CD4-positive, alpha-beta T cell treated with Interleukin-12 subunit alpha and Interleukin-12 subunit beta, for 1 hour (primary cell): ENCODE measurements at places on chromosomes 4 and X.

GRCh38 chrX:66013194-66013816 is 26.6 kb downstream of the VSIG4 start:
- no peak for DNase-seq

DNA sequence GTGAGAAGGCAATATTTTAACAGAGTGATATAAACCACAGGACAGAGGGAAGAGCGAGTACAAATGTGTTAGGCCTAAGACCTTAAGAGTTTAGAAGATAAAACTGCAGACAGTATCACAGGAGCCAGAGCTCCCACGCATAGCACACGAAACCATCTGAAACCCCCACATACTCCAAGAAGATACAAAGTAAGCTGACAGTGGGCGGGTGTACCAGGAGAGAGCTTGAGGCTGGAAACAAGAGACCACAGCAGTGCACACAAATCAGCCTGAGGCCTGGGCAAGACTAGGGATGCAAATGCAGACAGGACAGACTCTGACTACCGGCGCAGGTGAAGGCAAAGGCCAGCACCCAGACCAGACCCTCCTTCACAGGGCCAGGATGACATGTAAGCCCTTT is 54.1 kb upstream of the ARHGAP24 start:
- DNase-seq: no peak

DNA sequence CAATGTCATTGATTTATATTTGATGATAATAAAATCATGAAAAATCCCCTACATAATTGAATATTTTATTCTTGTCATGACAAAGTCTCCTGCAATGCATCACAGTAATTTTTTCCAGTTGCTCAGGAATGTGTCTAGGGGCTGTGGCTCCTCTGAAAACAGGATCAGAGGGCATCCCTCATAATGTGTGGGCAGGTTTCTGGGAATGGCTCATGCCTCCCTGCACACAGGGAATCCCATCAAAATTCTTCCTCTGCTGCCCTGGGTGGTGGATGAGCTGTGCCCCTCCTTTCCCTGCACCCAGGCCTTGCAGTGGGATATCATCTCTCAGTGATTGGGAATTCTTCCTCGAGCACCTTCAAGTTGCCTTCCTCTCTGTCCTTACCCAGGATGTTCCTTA is 20.4 kb upstream of the PUDP start:
- no peak for DNase-seq

- DNase-seq: no peak
Measured at GRCh38 chrX:1434871-1435240, 17.9 kb downstream of the ASMTL start.

GRCh38 chr4:184641451-184641850 is 7.8 kb downstream of the CASP3 start:
- no peak for DNase-seq

GRCh38 chrX:47674776-47675175 is 15.8 kb upstream of the UXT start:
- DNase-seq: no peak

DNA sequence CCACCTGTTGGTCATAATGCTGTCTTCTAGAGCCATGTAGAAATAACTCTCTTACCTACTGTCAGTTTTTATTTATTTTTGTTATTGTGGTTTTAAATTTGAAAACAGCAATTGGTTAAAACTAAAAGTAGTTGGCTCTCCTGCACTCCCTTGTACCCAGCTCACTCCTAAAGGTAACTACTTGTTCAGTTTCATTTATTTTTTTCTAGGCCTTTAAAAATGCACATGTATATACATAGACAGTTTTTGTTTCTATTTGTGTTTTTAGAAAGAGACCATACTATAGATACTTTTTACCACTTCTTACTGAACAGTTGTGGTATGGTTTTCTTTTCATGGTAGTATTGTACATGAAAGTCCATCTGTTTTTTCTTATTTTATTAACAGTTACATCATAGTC is 16.8 kb downstream of the SMAD1 start:
- DNase-seq: no peak

DNA sequence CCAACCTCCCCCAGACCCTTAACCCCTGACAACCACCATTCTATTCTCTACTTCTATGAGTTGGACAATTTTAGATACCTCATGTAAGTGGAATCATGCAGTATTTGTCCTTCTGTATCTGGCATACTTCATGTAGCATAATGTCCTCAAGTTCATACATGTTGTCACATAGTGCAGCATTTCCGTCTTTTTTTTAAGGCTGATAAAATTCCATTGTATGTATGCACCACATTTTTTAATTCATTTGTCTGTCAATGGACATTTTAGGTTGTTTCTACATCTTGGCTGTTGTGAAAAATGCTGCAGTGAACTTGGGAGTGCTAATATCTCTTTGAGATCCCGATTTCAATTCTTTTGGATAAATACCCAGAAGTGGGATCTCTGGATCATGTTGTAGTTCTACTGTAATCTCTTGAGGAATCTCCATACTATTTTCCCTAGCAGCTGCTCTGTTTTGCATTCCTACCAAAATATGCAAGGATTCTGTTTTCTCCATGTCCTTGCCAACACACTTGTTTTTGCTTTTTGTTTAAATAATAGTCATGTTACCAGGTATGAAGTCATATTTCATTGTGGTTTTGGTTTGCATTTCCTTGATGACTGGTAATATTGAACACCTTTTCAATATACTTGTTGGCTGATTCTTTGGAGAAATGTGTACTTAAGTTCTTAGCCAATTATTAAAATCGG is 48.8 kb upstream of the ADAD1 start:
- DNase-seq: no peak

DNA sequence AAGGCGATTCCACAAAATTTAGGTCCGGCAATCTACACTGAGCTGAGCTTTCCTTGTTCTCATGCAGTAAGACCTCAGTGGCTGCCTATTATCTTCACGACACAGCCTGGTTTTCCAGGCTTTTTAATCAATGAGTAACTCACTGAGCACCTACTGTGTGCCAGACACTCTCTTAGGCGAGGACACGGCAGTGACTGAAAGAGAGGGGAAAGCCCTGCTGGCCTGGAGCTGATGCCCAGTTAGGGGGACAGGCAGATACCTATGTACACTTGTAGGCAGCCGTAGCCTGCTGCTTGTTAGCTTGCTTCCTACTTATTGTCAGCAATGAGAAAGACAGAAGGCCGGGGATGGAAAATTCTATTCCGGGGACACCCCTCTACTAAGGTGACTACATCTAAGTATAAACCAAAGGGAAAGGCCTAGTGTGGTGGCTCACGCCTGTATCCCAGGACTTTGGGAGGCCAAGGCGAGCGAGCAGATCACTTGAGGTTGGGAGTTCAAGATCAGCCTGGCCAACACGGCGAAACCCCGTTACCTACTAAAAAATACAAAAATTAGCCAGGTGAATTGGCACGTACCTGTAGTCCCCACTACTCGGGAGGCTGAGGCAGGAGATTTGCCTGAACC is 3.8 kb downstream of the WDR1 start:
- DNase-seq: no peak

DNA sequence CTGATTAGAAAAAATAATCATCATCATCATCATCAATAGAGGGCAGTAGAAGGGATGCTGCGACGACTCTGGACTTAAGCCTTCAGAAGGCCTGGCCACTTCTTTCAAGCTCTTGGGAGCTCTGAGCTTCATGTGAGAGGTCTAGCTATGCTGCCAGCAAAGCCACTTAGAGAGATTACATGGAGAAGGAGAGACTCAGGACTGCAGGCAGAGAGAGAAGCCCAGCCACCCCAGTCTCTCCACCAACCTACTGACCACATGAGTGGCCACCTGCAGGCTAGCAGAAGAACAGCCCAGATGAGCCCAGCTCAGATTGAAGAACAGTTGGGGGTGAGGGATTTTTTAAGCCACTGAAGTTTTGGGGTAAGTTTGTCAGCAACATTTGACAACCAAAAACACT is 17.1 kb upstream of the TMEM150C start:
- DNase-seq: no peak

- DNase-seq: no peak
Measured at GRCh38 chrX:20947411-20947912, 426.8 kb upstream of the CNKSR2 start.

GRCh38 chr4:53192496-53192895 is 173.4 kb downstream of the SCFD2 start:
- no peak for DNase-seq

- DNase-seq: no peak
Measured at GRCh38 chr4:19835429-19835828, 416.3 kb upstream of the SLIT2 start.

DNA sequence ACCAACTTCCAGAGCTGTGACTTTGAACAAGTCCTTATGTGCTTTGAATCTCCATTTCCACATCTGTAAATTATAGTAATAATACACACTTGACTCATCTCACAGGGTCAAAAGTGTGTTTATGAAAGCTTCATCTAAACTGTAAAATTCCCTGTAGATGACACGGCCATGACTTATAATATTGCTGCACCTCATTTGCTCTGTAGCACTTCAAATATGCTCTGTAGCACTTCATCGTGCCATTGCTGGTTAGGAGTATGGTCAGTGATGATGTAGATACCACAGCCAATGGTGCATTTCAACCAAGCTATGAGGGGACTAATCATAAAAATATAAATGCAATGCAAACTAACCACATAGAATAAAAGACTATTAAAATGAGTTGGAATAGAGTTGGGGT is 318.6 kb downstream of the ANK2 start:
- no peak for DNase-seq

- no peak for DNase-seq
Measured at GRCh38 chrX:88366314-88366713, 380.7 kb upstream of the CPXCR1 start.

- DNase-seq: peak; percentile 27
Measured at GRCh38 chr4:98261405-98262291, 464 bp downstream of the RAP1GDS1 start.

DNA sequence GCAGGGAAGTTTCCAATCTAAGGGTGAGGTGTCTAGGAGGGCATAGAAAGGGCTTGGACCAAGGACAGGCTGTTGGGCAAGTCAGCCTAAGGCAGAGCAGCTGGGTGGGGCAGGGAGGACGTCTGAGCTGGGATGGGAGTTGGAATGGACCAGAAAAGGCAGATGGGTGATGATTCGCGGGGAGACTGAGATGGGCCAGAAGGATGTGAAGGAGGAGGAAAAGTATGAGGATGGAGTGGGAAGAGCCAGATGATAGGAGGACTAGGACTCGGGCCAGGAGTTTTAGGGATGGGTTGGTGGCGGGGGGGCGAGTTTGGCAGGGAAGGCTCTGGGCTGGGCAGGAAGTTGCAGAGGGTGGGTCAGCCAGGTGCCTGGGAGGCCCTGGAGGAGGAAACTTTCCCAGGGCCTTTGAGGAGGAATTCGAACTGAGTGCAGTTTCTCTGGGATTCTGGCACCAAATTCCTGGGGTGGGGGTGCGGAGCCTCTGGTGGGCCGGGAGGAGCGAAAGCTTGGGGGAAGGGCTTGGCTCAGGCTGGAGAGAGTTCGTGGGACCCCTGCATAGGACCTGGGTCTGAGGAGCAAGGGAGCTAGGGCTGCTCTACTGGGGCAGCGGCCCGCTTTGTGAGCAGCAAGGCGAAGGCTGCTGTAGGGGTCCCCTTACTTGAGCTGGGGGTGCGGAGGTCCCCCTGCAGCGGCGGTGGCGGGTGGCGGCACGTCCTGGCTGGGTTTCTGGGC is 8.7 kb upstream of the TIMP1 start:
- no peak for DNase-seq

DNA sequence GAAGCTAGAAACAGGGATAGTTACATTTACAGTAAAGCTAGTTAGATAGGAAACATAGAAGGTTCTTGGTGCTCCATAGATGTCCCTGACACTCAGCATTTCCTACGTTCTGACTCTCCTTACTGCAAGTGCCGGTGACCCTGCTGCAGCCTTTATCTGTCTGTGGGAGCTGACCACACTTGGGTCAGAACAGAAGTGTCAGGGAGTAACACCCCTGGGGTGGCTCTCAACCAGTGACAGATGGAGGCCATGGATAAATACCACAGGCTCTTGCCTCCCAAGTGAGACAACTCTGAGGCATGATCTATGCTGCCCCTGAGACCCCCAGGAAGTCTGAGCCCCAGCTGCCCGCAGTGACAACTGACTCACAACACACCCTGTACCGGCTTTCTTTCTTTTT is 69.8 kb downstream of the ANXA3 start:
- no peak for DNase-seq

- no peak for DNase-seq
Measured at GRCh38 chr4:61406677-61407076, 206.6 kb downstream of the ADGRL3 start.

DNA sequence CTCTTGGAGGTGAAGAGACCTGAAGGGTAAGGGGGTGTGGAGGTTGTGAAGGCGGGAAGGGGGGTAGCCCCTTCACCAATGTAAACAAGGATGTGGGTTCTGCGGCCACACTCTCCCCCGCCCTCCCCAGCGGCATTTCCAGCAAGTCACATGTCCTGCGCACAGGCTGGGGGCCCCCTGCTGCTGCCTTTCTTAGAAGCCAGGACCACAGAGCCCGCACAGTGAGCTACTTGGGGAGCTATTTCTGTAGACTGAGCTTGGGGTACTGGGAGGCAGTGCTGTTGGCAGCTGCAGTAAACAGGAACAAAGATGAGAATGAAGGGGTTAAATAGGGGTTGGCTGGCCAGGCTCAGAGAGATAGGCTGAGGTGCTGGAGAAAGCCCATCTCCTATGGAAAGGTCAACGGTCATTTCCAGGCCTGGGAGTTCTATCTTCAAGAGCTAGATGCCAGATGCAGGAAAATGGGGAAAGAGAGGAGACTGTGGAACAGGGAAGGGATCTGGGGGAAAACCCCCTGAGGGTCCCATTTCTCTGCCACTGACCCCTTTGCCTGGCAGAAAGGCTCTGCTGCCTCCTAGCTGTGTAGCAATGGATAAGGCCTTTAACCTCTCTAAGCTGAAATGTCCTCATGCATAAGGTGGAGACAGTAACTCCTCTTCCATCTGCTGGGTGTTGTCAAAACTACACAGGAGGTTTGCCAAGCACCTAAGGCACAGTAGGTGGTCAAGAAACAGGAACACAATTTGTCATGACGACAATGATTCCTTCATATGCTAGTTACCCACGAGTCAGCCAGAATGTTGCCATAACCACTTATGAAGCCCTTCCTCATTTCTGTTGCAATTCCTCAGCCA is 18.5 kb upstream of the PIM2 start:
- peak; percentile 91 for DNase-seq

GRCh38 chr4:14545163-14545562 is 457.1 kb upstream of the CPEB2 start:
- no peak for DNase-seq

GRCh38 chrX:72060196-72060920 is 71.4 kb downstream of the RTL5 start:
- DNase-seq: no peak

DNA sequence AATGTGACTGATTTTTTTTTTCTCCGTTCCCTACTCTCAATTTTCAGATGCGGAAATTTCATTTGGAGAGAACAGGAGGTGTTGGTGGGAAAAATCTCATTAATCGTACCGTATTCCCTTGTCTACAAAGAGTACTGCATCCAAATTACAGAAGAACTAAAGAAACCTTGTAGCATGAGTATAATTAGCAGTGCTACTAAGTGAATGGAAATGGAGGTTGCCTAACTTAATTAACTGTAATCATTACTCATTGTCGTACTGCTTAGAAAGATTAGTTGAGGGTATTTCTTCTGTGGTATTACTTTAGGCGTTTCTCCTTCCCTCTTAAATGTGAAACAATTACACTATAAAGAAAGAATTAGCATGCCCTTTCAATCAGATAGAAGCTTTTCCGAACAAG is 81.7 kb downstream of the DMD start:
- no peak for DNase-seq
